AG04450 (cell line): ENCODE measurements at places on chromosomes 16 and 17.

DNA sequence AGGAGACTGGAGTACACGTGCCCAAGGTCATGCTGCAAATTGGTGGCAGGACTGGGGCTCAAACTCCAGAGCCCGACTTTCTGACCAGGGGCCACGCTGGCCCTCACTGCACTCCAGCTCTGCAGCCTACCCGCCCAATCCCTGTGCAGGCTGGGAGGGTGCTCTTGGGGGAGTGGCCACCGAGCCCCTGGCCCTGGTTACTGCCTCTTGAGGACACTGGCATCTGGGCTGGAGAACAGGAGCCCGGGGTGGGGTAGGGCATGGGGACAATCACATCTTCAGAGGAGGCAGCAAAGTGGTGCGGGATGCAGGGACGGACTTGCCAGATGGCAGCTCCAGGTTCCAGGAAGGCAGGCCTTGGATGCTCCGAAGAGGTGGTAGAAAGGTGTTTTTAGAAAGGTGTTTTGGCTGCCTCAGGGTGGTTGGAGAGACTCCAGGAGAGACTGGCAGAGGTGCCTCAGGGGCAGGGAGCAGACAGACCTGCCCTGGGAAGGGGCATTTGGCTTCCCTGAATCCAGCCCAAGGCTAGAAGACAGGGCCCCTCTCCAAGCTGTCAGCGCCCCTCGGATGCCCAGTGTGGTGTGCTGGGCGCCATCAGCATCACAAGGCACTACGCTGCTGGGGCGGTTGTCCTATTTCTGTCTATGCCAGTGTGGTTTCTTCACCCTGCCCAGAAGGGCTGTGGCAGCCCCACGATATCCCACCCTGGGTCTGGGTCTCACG is 220.6 kb downstream of the NTN1 start:
- DNase-seq = no peak

- no peak for DNase-seq
Observed at GRCh38 chr16:27318392-27319256, 4.8 kb downstream of the IL4R start.

DNA sequence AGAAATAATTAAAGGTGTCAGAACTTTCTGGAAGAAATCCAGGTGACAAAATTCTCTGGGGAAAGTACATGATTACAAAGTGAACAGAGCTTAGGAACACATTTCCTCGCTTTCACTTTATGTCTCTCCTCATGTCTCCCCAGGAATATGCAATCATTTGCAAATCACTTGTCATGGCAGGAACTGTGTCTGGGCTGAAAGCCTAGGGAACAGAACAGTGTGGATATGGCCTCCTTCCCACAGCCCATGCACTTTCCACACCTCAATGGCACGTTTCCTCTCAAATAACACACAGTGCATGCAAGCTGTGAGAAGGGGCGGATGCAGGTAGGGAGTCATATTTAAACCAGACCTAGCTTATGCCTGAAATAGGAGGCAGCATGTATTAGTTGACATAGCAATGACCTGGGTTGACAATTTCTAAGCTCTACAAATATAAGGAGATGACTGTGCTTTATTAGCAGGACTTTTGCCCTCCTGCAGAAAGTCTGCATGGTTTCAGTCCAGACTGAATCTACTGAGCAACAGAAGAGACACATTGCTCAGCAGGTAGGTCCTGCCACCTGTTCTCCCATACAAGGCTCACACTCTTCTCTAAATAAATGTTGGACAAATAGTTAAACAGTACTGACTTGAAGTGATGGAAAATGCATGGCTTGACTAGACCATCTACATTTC is 236.0 kb upstream of the ELAC2 start:
- DNase-seq = no peak

DNA sequence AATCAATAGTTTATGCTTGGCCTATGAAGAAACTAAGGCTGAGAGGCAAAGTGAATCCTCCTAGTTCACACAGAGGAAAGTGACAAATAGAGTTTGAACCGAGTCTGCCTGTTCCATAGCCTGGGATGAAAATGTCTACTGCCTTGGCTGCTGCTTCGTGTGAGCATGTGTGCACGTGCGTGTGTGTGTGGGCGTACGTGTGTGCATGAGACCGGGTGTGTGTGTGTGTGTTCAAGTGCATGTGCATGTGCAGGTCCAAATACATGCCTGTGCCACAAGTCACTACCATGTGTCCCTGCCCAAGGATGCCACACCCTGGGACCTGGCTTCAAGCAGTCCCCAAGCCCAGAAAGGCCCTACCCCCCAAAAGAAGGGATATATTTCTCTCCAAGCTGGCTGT is 13.6 kb downstream of the SEZ6 start:
- no peak for DNase-seq
